GM23338 (cell line): ENCODE measurements at places on chromosomes 1 and 21. TPM values are rescaled to one million over a fixed set of nuclear protein-coding genes. Genes with fewer than 3 reads are reported as not detected.

NPPA gene
- polyA plus RNA-seq: 0.29 TPM in 1 of 2 replicates, not detected in the other

ADGRL2 gene
- 32.9 and 38.2 TPM in 2 replicates for polyA plus RNA-seq

MXRA8 gene
- polyA plus RNA-seq: 7.6 and 9.1 TPM in 2 replicates

BTBD19 gene
- polyA plus RNA-seq: 0.33 and 0.37 TPM in 2 replicates

PGLYRP4 gene
- not detected in 2 replicates for polyA plus RNA-seq

MANEAL gene
- polyA plus RNA-seq: 2.2 and 2.3 TPM in 2 replicates

CD1E gene
- polyA plus RNA-seq: not detected in 2 replicates

RBP7 gene
- polyA plus RNA-seq: 16.7 and 18.9 TPM in 2 replicates

FAM72A gene
- polyA plus RNA-seq: 24.0 and 26.7 TPM in 2 replicates

PTGFR gene
- 0.07 TPM in 1 of 2 replicates, not detected in the other for polyA plus RNA-seq

RPS8 gene
- polyA plus RNA-seq: 2,427 and 2,738 TPM in 2 replicates

WDR64 gene
- not detected in 2 replicates for polyA plus RNA-seq

ZBTB8B gene
- polyA plus RNA-seq: 0.95 and 1.1 TPM in 2 replicates

NECTIN4 gene
- 0.16 and 0.42 TPM in 2 replicates for polyA plus RNA-seq

OR6K3 gene
- polyA plus RNA-seq: not detected in 2 replicates

HHIPL2 gene
- not detected in 2 replicates for polyA plus RNA-seq

KRTAP6-2 gene
- polyA plus RNA-seq: not detected in 2 replicates

HRNR gene
- not detected in 2 replicates for polyA plus RNA-seq

YTHDF2 gene
- 123 and 130 TPM in 2 replicates for polyA plus RNA-seq

EPS8L3 gene
- not detected in 2 replicates for polyA plus RNA-seq

LHX8 gene
- polyA plus RNA-seq: 0.68 and 0.77 TPM in 2 replicates

ABL2 gene
- 3.8 and 5.8 TPM in 2 replicates for polyA plus RNA-seq

KCND3 gene
- 0.03 and 0.18 TPM in 2 replicates for polyA plus RNA-seq

REN gene
- polyA plus RNA-seq: not detected in 2 replicates

GPA33 gene
- 0.09 and 0.10 TPM in 2 replicates for polyA plus RNA-seq

AADACL4 gene
- not detected in 2 replicates for polyA plus RNA-seq

CLCA4 gene
- polyA plus RNA-seq: not detected in 2 replicates

C1orf210 gene
- polyA plus RNA-seq: 9.3 and 10.3 TPM in 2 replicates

CLDN8 gene
- not detected in 2 replicates for polyA plus RNA-seq

OR2AK2 gene
- not detected in 2 replicates for polyA plus RNA-seq

KPRP gene
- not detected in 2 replicates for polyA plus RNA-seq

S100A6 gene
- polyA plus RNA-seq: 77.5 and 98.0 TPM in 2 replicates

TMEM53 gene
- 10.6 and 15.4 TPM in 2 replicates for polyA plus RNA-seq

PTAFR gene
- polyA plus RNA-seq: 0.29 and 0.49 TPM in 2 replicates

PGM1 gene
- polyA plus RNA-seq: 17.4 and 20.9 TPM in 2 replicates

PSEN2 gene
- polyA plus RNA-seq: 9.6 and 10.0 TPM in 2 replicates

DNM3 gene
- polyA plus RNA-seq: 4.2 and 5.2 TPM in 2 replicates

SERINC2 gene
- 22.5 and 23.3 TPM in 2 replicates for polyA plus RNA-seq

PEA15 gene
- 60.3 and 66.6 TPM in 2 replicates for polyA plus RNA-seq

IL19 gene
- polyA plus RNA-seq: not detected in 2 replicates

SAMSN1 gene
- 5.4 and 7.9 TPM in 2 replicates for polyA plus RNA-seq

TRIM46 gene
- polyA plus RNA-seq: 7.4 and 8.1 TPM in 2 replicates

MATN1 gene
- polyA plus RNA-seq: 0.08 and 0.21 TPM in 2 replicates

RNF186 gene
- polyA plus RNA-seq: not detected in 2 replicates

IRF6 gene
- polyA plus RNA-seq: 4.5 and 4.6 TPM in 2 replicates

TNFRSF4 gene
- not detected in 2 replicates for polyA plus RNA-seq

S100PBP gene
- polyA plus RNA-seq: 21.9 and 30.6 TPM in 2 replicates

OSCP1 gene
- polyA plus RNA-seq: 2.6 and 3.0 TPM in 2 replicates

PCP4L1 gene
- 1.7 and 2.2 TPM in 2 replicates for polyA plus RNA-seq

CYP2J2 gene
- polyA plus RNA-seq: 1.1 and 1.4 TPM in 2 replicates

C1orf94 gene
- polyA plus RNA-seq: 4.3 and 4.9 TPM in 2 replicates

MRAP gene
- polyA plus RNA-seq: 0.78 and 2.2 TPM in 2 replicates

RHOU gene
- 0.64 and 0.95 TPM in 2 replicates for polyA plus RNA-seq
